ENCODE measurements at places on chromosomes 3 and 15. TPM values are rescaled to one million over a fixed set of nuclear protein-coding genes. Genes with fewer than 3 reads are reported as not detected.

Gene RPL39L
- polyA plus RNA-seq, result 5.6 TPM

Gene ADAMTS17
- polyA plus RNA-seq, result 0.72 TPM

Gene LNP1
- polyA plus RNA-seq, result 1.5 TPM

Gene PLCH1
- 0.03 TPM for polyA plus RNA-seq

Gene CPEB1
- 0.47 TPM for polyA plus RNA-seq

Gene TMIE
- 0.48 TPM for polyA plus RNA-seq

Gene C3orf80
- polyA plus RNA-seq, result 0.35 TPM

Gene SCN5A
- polyA plus RNA-seq, result 0.06 TPM

Gene MINDY4B
- not detected for polyA plus RNA-seq

Gene SCN11A
- polyA plus RNA-seq, result 2.6 TPM

Gene C3orf20
- not detected for polyA plus RNA-seq

Gene SETMAR
- 9.0 TPM for polyA plus RNA-seq

Gene FGD5
- 18.3 TPM for polyA plus RNA-seq

Gene CLSTN2
- not detected for polyA plus RNA-seq

Gene CX3CR1
- polyA plus RNA-seq, result 0.80 TPM

Gene ARHGAP31
- 2.3 TPM for polyA plus RNA-seq

Measured in spleen (tissue), 13 donors.